ENCODE measurements at places on chromosomes 11 and 22.

DNA sequence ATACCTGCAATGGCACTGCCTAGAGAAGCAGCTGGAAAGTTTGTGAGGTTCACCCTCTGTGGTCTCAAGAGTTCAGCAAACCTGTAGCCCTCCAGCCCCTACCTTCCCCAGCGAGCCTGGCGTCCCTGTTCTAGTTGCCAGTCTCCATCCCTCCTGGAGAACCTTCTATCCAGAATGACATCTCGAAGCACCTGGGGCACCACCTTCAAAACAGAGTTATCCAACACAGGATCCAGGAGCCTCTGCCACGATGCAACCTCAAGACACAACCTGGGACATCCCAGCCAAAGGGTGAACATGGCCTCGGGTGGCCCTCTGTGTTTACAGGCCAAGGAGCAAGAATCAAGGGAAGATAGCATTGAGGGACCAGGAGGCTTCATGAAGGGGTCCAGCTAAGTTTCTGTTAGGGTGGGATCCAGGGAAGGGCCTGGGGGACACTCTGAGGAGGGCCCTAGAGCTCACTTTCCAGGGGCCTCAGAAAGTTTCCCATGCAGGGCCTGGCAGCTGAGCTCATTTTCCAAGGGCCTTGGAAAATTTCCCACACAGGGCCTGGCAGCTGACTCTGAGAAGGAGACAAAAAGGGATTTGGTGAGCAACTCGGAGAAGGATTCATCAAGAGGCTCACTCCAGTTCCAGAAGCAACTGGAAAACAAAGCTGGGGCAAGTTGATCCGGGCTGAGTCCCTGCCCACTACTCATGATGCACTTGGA lies 36.9 kb upstream of the SYT13 start:
- no peak for DNase-seq

GRCh38 chr22:23840026-23840425 lies 1.2 kb upstream of the DERL3 start:
- DNase-seq, result no peak

- DNase-seq, result no peak
Observed at GRCh38 chr11:111623527-111624030, 21.3 kb downstream of the SIK2 start.

DNA sequence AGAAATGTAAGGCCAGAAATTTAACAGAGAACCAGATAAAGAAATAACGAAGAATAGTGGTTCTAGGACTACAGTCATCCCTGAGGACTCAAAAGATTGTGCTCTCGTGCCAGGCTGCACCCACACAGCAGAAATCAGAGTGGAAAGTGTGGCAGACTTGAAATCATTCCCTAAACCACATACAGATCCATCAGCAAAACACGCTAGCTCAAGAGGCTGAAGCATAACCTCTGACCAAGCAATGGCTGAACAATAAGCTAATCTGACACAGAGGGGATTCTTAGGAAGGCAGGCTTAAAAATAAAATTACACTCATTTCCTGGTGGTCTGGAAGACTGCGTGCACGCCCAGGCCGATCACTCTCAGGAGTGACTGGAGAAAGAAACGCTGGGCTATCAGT lies 19.0 kb downstream of the NCF4 start:
- DNase-seq, result no peak

DNA sequence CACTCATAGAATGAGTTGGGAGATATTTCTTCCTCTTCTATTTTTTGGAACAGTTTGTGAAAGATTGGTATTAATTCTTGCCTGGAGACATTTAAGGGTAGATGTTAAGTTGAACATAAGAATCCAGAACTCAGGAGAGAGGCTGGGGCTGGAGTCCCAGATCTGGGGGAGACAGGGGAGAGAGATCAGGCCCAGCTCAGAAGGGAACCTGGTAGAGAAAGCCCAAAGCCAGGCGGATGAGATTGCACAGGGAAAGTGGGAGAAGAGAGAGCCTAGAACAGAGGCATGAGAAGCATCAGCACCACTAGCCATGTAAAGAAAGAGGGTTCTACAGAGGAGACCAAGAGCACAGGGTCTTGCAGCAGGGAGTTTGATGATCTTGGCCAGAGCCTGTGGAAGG lies 13.0 kb upstream of the GNAZ start:
- DNase-seq, result no peak

GRCh38 chr11:11582011-11582701 lies 39.6 kb downstream of the GALNT18 start:
- DNase-seq, result no peak

- DNase-seq, result no peak
Observed at GRCh38 chr11:1463056-1463455, 23.5 kb downstream of the MOB2 start.

DNA sequence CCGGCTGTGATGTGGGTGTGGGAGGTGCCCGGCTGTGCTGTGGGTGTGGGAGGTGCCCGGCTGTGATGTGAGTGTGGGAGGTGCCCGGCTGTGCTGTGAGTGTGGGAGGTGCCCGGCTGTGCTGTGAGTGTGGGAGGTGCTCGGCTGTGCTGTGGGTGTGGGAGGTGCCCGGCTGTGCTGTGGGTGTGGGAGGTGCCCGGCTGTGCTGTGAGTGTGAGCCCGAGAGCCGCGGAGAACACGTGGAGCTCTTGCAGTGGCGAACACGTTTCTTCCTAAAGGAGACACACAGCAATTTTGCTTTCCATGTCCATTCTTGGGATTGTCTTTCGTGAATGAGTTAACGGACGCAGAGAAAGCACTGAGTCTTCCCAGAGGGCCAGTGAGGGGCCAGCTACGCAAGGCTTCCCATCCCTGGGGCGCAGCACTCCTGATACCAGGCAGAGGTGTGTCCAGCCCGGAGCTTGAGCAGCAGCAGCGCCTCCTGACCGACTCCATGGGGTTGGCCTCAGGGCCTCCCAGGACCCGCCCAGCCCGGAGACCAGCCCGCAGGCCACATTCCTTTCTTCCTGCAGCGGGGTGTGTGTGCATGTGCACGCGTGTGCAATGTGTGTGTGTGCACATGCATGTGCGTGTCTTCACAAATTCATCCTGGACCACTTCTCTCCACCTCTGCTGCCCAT lies 245.0 kb upstream of the B3GAT1 start:
- peak; percentile 66 for DNase-seq

DNA sequence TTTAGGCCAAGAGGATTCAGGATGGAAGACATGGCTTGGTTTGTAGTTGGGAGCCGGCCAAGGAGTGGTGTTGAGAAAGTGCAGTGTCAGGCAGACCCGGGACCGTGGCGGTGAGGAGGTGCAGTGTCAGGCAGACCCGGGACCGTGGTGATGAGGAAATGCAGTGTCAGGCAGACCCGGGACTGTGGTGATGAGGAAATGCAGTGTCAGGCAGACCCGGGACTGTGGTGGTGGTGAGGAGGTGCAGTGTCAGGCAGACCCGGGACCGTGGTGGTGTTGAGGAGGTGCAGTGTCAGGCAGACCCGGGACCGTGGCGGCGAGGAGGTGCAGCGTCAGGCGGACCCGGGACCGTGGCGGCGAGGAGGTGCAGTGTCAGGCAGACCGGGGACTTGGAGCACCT lies 59.7 kb downstream of the LRP5 start:
- no peak for DNase-seq

DNA sequence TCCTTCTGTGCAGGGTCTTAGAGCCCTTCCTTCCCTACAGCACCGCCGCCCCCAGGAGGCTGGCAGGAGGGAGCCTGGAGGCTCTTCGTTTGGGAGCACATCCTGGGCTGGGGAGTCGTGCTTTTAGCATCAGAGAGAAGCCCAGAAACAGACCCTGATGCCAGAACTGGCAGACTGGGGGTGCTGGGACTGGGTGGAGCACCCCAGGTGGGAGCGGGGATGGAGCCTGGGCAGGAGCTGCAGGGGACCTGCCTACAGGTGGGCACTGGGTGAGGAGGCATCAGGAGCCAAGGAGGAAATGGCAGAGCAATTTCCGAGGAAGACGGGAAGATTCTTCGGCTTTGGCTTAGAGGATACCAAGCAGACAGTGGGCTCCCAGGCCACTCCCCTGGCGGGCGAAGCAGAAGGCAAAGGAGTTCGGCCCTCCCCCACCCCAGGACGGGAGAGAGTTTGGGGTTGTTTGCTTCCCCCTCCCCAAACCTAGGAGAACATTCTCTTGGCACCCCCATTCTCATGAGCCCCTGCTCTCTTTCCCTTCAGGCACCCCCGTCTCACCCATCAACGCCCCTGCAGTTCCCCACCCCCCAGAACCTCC lies 1.1 kb downstream of the SYT7 start:
- no peak for DNase-seq

GRCh38 chr11:17684550-17684949 lies 34.8 kb upstream of the MYOD1 start:
- DNase-seq, result no peak

DNA sequence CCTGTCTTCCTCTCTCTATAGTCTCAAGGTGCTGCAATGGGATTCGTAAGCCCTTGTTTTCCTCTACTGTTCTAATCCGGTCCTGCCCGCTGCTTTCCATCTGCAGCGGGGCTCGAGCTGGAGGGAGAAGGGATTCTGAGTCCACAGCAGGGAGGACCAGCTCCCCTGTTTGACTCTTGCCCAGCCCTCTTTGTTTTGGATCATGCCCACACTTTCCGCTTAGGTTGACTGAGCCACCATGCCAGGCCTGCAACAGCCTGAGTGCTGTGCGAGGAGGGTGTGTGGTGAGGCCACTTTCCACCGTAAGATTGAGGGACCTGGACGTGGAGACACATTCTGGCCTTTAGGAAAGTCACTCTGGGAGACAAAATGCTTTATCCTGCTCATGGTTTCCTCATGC lies 58.3 kb downstream of the CEP164 start:
- no peak for DNase-seq

DNA sequence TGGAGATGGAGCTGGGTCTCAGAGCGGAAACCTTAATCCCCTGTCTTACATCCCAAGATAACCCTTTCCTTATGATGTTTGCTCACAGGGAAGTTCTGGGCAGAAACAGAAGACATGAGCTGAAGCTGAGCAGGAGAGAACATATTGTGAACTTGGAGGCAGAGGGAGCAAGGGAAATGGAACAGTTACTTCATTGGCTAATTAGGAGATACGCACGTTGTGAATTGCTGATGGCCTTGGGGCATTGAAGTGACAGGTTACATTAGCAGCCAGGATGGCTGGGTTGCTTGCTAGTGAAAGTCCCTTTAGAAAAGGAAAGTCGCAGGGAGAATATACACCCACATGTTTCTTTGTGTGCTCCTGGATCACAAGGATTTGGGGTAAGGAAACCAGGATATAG lies 48.7 kb downstream of the TENM4 start:
- DNase-seq, result no peak

GRCh38 chr22:45826520-45826919 lies 150.4 kb downstream of the WNT7B start:
- no peak for DNase-seq

DNA sequence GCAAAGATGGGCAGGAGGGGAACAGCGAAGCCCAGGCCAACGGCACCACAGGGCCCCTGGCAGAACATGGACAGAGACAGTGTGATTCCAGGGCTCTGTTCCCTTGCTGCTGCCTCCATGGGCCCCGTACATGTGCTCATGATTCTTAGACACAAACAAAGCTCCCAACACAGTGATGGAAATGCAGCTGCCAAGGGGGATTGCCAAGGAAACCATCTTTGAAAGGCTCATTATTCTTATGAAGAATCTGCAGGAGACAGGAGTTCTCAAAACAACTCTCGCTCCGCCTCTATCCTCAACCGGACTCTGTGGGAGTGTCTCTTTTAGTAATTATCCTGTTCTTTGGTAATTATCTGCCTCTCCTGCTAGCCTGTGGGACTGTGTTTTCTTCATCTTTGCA lies 32.2 kb downstream of the SERPINH1 start:
- no peak for DNase-seq

- DNase-seq, result no peak
Observed at GRCh38 chr22:26753125-26753862, 95.9 kb downstream of the MIAT start.

- peak; percentile 88 for DNase-seq
Observed at GRCh38 chr11:73493956-73494598, 103.8 kb downstream of the FAM168A start.

GRCh38 chr11:4643076-4643475 lies 706 bp upstream of the OR51E1 start:
- DNase-seq, result no peak

GRCh38 chr11:47536915-47537314 lies 16.0 kb downstream of the CELF1 start:
- peak; percentile 25 for DNase-seq

DNA sequence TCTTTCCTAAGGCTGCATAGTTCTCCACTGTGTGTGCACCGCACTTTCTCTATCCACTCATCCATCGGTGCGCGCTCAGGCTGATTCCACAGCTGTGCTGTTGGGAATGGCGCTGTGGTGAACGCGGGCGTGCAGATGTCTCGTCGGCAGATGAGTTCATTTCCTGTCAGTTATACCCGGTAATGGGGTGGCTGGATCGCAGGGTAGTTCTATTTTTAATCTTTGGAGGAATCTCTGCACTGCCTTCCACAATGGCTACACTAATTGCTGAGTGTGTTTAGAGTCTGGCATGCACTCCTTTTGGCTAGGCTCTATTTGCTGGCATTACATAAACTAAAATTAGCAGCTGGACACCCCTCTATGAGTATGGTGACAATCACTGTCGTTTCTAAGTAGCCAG lies 27.9 kb upstream of the KRTAP5-7 start:
- peak; percentile 29 for DNase-seq

- DNase-seq, result no peak
Observed at GRCh38 chr11:32817852-32818183, 11.9 kb upstream of the PRRG4 start.

GRCh38 chr11:57493507-57494503 lies 21.7 kb downstream of the SLC43A1 start:
- peak; percentile 15 for DNase-seq

DNA sequence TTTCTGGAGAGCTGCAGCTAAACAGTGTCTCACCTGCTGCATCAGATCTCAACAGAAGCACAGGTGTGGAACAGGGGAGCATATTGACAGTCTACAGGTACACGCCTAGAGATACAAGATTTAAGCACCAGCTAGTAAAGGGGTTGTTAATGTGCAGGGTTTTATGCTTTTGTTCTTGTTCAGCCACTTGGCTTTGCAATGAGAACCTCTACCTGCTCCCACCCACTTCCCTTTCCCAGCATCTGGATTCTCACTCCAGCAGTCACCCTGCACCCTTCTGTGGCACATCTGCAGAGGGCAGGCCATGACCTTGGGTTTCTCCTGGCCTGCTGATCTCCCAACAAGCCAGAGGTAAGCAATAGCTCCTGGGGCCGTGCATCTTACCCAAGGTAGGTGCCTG lies 446.6 kb downstream of the BUD13 start:
- no peak for DNase-seq

GRCh38 chr11:65434057-65434666 lies 11.6 kb downstream of the NEAT1 start:
- DNase-seq, result no peak

- no peak for DNase-seq
Observed at GRCh38 chr22:48880749-48881148, 946.9 kb downstream of the BRD1 start.

GRCh38 chr11:131833366-131833765 lies 463.0 kb downstream of the NTM start:
- no peak for DNase-seq

Data from MG63 (cell line).